ENCODE measurements at places on chromosomes 4 and X. TPM values are rescaled to one million over a fixed set of nuclear protein-coding genes. Genes with fewer than 3 reads are reported as not detected.

DNA sequence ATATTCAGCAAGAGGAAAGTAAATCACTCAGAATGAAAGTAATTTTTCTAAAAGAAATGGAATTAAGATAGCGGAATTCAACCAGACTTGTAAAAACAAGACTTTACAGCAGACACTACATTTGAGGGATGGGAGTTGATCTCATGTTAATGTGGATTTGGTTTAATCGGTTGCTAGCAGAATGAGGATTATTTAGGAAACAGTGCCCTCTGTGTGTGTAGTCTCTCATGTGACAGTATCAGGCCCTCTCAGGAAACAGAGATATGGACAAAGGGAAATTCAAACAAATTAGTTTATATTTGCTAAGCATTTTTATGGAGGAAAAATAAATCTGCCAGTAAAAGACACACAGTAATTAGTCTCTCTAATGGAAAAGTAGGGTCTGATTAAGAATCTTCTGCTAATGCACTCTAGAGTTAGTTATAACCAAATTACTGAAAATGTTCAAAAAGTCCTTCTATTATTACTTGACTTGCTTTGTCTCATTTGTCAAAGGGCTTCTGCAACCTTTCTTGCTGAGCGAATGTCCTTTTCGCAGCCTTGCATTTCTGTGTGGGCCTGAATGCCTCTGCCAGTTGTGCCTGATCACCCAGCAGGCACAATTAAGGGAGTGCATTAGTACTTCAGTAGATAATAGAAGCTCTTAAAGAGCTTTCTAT lies 1282.3 kb upstream of the TENM3 start:
- H3K36me3 ChIP-seq, result no peaks in the 10 kb centered on the region
- no peak for DNase-seq
- H3K27ac ChIP-seq, result no peak overlapping the region

DNA sequence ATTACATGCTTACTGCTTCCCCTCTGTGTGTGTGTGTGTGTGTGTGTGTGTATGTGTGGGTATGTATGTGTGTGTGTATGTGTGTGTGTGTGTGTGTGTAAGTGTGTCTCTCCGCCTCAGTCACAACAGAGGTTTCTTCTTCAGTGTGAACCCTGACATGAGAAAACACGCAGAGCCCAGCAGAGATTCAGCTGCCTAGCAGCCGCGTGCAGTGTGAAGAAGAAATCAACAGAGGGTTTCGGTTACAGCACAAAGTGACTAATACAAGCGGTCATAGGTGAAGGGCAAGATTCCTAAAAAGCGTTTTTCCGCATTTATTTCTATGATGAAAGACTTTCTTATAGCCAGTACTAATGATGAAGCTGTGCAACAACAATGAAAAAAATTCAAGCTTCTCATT lies 55.3 kb upstream of the ZFP42 start:
- no peaks in the 10 kb centered on the region for H3K27me3 ChIP-seq
- H3K4me3 ChIP-seq, result no peak overlapping the region
- H3K36me3 ChIP-seq, result no peaks in the 10 kb centered on the region
- no peak overlapping the region for H3K27ac ChIP-seq

- no peaks in the 10 kb centered on the region for H3K36me3 ChIP-seq
- H3K27me3 ChIP-seq, result peaks cover 27% of the 10 kb centered on the region
- no peak overlapping the region for H3K27ac ChIP-seq
- H3K4me3 ChIP-seq, result no peak overlapping the region
- no peak for DNase-seq
Measured at GRCh38 chr4:6568689-6569332, 6.2 kb upstream of the MAN2B2 start.

Gene NSG1
- 2.9 TPM for total RNA-seq

- no peaks in the 10 kb centered on the region for H3K36me3 ChIP-seq
- no peak overlapping the region for H3K4me3 ChIP-seq
- H3K27ac ChIP-seq, result no peak overlapping the region
- no peaks in the 10 kb centered on the region for H3K4me1 ChIP-seq
Measured at GRCh38 chrX:99469439-99469838, 940.6 kb downstream of the PCDH19 start.

DNA sequence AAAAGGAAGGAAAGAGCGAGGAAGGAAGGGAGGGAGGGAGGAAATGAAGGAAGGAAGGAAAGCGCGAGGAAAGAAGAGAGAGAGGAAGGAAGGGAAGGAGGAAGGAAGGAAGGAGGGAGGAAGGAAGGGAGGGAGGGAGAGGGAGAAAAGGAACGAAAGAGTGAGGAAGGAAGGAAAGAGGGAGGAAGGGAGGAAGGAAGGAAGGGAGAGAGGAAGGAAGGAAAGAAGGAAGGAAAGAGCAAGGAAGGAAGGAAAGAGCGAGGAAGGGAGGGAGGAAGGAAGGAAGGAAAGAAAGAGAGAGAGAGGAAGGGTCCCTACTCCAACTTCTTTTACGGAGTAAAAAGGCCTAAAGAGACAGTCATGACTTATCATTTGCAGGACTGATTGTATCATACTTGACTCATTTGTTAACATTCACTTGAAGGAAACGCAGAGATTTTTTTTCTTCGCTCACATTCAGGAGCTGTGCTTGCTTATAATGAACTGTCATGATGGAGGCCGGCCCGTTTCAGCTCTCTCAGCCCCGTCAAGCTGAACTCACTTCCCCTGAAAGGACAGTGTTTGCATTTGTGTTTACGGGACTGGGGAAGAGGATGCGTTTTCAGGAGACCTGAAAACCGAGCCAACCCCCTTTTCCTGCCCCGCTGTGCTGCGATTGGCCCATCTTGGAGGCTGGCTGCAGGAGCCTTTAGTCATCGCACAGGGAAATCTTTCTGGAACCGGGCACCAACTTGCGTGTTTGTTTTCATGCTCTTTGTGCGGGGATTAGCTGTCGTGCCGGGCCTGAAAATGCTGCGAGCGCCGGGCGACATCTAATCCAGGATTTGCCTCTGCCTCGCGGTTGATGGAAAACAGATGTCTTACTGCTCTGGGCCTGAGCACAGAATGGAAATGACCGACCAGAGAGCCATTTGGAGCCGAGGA lies 17.8 kb downstream of the TRIM2 start:
- peak overlapping the region; percentile 86 for H3K27ac ChIP-seq
- H3K4me3 ChIP-seq, result peak overlapping the region; percentile 93
- no peaks in the 10 kb centered on the region for H3K36me3 ChIP-seq
- H3K4me1 ChIP-seq, result peaks cover 22% of the 10 kb centered on the region
- peaks cover 9% of the 10 kb centered on the region for H3K27me3 ChIP-seq
- DNase-seq, result peak; percentile 48

Gene AMTN
- not detected for total RNA-seq

DNA sequence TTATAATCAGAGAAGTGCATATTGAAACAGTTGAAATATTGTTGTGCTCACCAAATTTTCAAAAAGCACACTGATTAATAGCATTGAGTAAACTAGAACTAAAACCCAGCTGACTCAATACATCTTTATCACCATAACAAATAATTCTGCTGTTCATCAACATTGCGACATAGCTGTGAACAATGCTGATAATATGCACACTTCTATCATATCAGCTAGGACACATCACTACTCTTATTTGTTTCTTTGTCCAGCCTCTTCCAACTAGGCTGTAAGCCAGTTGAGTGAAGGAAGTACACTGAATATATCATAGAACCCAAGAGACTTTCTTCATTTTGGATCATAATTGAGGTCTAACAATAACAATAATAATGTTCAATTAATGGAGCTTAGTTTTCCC lies 349.7 kb downstream of the IQCM start:
- no peak overlapping the region for H3K4me3 ChIP-seq
- no peaks in the 10 kb centered on the region for H3K36me3 ChIP-seq
- H3K27ac ChIP-seq, result no peak overlapping the region
- DNase-seq, result no peak
- H3K4me1 ChIP-seq, result no peaks in the 10 kb centered on the region

Gene UBL4A
- total RNA-seq, result 16.8 TPM

DNA sequence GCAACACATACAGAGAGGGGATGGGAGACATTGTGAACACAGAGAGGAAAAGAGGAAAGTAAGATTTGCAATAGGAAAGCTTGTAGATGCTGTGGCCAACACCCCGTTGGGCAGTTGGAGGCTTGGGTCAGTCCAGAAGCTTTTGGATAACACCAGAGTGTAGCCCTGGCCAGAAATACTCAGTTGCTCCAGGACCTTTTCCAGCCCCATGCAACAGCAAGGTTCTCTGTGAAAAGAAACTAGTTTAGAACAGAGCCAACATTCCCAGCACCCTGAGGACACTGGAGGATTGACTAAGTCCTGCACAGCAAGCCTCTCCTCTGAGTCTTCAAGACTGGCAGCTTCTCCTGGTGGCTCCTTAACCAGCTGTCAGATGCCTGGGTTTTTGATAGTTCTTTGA lies 27.9 kb upstream of the NAF1 start:
- peaks cover 13% of the 10 kb centered on the region for H3K36me3 ChIP-seq
- peaks cover 7% of the 10 kb centered on the region for H3K4me1 ChIP-seq
- no peaks in the 10 kb centered on the region for H3K27me3 ChIP-seq

DNA sequence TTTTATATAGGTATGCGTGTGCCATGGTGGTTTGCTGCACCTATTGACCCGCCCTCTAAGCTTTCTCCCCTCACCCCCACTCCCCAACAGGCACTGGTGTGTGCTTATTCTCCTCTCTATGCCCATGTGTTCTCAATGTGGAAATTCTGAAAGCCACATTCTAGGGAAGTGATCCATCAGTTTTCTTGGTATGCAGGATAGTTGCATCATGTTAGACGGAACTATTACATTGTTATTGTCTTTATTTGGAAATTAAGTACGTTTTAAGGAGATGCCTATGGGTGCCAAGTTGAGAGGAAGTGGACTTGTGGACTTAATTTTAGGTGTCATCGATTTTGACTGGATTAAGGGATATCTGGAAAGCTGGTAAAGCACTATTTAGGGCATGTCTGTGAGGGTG lies 204.6 kb downstream of the RBM46 start:
- no peaks in the 10 kb centered on the region for H3K36me3 ChIP-seq
- H3K27me3 ChIP-seq, result peaks cover 4% of the 10 kb centered on the region
- no peak overlapping the region for H3K27ac ChIP-seq
- peaks cover 2% of the 10 kb centered on the region for H3K4me1 ChIP-seq
- no peak overlapping the region for H3K4me3 ChIP-seq

Gene TXK
- 0.36 TPM for total RNA-seq

GRCh38 chr4:168831919-168832762 lies 177.9 kb downstream of the CBR4 start:
- H3K27me3 ChIP-seq, result peaks cover 6% of the 10 kb centered on the region
- H3K4me1 ChIP-seq, result peaks cover 4% of the 10 kb centered on the region
- peak; percentile 66 for DNase-seq
- peak overlapping the region; percentile 57 for H3K27ac ChIP-seq

- H3K27ac ChIP-seq, result no peak overlapping the region
- H3K36me3 ChIP-seq, result no peaks in the 10 kb centered on the region
- peaks cover 2% of the 10 kb centered on the region for H3K27me3 ChIP-seq
Measured at GRCh38 chr4:18197467-18197866, 175.9 kb upstream of the LCORL start.

GRCh38 chr4:68250151-68250930 lies 4.8 kb upstream of the TMPRSS11B start:
- H3K36me3 ChIP-seq, result no peaks in the 10 kb centered on the region
- H3K27ac ChIP-seq, result no peak overlapping the region
- DNase-seq, result no peak
- no peaks in the 10 kb centered on the region for H3K27me3 ChIP-seq

- H3K4me1 ChIP-seq, result no peaks in the 10 kb centered on the region
- H3K27ac ChIP-seq, result no peak overlapping the region
- H3K27me3 ChIP-seq, result peaks cover 6% of the 10 kb centered on the region
- H3K36me3 ChIP-seq, result no peaks in the 10 kb centered on the region
- DNase-seq, result no peak
Measured at GRCh38 chrX:73876911-73877310, 313.9 kb downstream of the CHIC1 start.

Gene EDA
- total RNA-seq, result 2.3 TPM

- peak overlapping the region; percentile 12 for H3K4me3 ChIP-seq
- no peak for DNase-seq
- peaks cover 70% of the 10 kb centered on the region for H3K4me1 ChIP-seq
- H3K36me3 ChIP-seq, result no peaks in the 10 kb centered on the region
- H3K27me3 ChIP-seq, result peaks cover 2% of the 10 kb centered on the region
Measured at GRCh38 chr4:54942721-54943120, 182.7 kb downstream of the KDR start.

DNA sequence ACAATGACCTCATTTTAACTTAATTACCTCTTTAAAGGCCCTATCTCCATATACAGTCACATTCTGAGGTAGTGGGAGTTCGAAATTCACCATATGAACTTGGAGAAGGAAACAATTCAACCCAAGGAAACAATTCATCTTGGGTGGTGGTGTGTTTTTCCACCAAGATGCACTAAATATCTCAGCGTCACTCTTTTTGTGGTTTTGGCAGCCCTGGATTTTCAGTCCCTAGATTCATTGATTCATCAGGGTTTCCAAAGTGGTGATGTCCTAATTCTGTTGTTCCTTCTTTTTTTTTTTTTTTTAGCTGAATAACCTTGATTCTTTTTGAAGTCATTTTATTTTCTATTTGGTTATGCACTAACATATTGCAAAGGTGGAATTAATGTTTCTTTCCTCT lies 162.6 kb upstream of the RAPGEF2 start:
- H3K27me3 ChIP-seq, result peaks cover 1% of the 10 kb centered on the region
- no peak overlapping the region for H3K4me3 ChIP-seq
- no peaks in the 10 kb centered on the region for H3K36me3 ChIP-seq
- no peaks in the 10 kb centered on the region for H3K4me1 ChIP-seq
- no peak for DNase-seq

DNA sequence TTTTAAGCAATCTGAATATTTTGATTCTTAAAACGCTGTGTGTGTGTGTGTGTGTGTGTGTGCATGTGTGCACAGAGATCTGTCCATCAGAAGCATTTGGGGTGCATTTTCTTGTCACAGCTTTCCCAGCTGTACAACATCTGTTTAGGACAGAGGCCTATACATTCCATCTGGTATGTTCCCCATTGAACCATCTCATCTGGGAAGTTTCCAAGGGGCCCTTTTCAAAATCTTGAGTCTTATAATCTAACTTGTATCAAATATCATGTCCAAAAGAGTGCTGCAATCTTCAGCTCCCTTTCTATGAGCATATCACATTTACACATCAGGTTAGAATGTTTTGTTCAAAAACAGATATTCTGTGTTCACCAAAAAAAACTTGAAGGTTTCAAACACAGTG lies 16.5 kb upstream of the MID1 start:
- no peak overlapping the region for H3K27ac ChIP-seq
- no peak for DNase-seq
- H3K4me3 ChIP-seq, result no peak overlapping the region
- H3K27me3 ChIP-seq, result no peaks in the 10 kb centered on the region
- H3K36me3 ChIP-seq, result no peaks in the 10 kb centered on the region

Gene PRRG1
- 16.5 TPM for total RNA-seq

Gene LRAT
- total RNA-seq, result 0.64 TPM

DNA sequence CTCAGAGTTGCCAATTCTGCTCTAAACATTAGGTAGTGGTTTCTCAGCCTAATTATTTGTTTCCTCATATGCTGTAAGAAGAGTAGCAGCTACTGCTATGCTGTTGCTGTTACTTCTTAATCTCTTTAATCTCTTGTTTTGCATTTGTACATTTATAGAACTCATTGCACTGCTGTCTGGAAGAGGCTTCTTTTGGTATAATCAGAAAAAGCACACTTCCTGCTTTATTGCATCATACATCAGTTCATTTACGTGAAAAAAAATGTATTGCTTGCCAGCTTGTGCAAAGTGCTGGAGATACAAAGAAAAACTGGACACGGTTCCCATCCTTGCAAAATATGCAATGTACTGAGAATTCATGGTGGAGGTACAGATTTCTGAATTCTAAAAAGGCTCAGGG lies 332.0 kb downstream of the GRXCR1 start:
- no peak for DNase-seq
- no peaks in the 10 kb centered on the region for H3K27me3 ChIP-seq
- H3K27ac ChIP-seq, result no peak overlapping the region
- no peaks in the 10 kb centered on the region for H3K36me3 ChIP-seq

Data from endothelial cell (in vitro differentiated cells).